NCI-H1417 (cell line): ENCODE measurements at places on chromosomes 5 and 9.

DNA sequence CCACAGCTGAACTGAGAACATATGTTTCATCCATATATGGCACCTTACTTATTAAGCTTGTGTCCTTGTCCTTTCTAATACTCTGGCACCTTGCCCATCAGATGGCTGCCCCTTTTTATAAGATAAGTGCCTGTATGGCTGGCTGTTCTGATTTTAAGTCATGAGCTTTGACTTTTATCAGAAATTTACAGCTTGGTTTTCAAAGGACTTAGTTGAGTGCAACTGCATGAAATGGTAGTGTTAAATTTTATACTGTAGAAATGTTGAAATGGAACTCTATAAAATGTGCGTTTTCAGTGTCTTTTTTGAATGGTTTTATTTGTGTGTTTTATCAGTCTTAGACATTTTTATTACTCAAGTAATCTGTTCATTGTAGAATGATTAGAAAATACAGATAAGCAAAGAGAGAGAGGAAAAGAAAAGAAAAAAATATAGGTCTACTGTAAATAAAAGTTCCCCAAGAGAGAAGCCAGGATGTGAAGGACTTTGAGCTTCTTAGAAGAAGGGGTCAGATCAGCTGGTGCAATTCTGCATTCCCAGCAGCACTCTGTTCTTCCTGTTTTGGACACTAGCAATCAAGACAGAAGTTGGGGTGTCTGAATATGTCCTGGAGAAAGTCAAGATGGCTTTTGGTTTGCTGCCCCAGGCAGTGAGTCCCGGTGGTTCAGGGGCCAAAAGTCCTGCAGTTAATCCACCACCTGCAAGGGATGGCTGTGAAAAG is 38.9 kb downstream of the ARHGAP26 start:
- DNase-seq, result no peak

- DNase-seq, result no peak
These were observed 9.7 kb downstream of the PTGER4 start for GRCh38 chr5:40689438-40689837.

DNA sequence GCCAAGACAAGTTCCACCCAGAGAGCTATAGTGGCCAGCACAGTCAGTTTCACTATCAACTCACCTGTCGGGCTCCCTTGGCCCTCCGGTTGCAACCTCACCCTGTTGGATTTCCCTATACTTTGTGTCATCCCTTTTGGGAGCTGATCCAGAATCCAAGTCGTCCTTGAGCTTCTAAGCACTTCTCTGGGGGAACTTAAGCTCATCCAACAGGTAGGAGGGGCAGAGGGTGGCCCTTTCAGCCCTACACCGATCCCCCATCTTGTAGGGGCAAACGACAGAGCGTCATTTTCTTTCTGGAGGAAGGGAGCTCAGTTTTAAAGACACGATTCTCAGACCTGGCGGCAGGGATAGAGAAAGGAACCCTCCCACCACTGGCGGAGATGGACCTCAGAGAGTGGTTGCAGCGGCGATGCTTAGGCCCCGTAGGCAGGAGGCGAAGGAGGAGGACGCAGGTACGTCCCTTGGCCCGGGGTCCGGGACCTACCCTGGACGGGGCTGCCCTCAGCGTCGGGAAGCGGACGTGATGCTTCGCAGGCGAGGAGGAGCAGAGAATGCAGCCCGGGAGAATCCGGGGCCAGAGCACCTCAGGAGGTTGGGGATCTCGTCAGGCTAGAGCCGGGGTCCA is 519 bp downstream of the ZER1 start:
- DNase-seq, result no peak

DNA sequence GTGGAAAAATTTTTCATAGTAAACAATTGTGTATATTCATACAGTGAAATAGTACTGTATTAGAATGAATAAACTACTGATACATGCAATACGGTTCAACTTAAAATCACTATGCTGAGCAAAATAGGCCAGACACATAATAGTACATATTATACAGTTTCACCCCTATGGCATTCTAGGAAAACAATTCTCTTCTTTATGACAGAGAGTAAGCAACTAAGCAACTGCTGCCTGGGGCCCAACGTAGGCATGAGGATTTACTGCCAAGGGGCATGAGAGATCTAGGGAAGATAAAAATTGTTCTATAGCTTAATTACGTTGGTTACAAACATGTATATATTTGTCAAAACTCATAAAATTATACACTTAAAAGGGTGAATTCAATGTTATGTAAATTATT is 180.2 kb downstream of the DRD1 start:
- no peak for DNase-seq

GRCh38 chr5:129112295-129112694 is 17.7 kb downstream of the ISOC1 start:
- no peak for DNase-seq
